ENCODE measurements at places on chromosomes 12 and 14.
A peak's percentile ranks its signal among the peaks of the same experiment; 100 is the strongest.

DNA sequence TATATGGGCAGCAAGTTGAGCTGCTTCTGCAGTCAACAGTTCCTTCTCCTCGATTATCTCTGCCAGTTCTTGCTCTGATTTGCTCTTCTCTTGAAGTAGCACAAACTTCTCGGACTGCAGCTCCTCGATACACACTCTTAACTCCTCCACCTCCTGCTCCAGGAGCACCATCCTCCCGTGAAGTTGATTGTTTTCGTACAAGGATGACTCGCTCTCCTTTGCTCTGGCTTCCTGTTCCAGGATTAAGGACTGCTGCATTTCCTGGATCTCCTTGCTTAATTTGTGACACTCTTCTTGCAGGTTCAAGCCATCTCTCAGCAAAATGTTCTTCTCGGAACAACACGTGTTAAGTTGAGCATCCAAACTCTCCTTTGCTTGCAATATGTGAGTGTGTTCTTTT is 56.2 kb upstream of the VPS33A start:
- no peak for DNase-seq

GRCh38 chr14:105384041-105384557 is 14.2 kb upstream of the TEX22 start:
- DNase-seq, result no peak

DNA sequence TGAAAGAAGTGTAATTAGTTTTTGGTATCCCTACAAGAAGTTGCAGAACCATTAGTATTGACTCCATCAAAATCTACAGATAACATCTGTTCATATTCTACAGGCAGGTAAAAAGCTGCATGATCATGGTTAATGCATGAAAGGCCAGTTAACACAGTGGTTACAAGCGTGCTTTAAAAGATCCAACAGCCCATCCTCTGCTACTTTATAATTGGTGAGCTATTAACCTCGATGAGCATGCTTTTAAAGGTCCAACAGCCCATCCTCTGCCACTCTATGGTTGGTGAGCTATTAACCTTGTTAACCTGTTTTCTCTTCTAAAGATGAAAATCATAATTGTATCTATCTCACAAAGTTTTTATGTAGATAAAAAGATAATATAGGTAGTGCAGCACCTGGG is 289.3 kb downstream of the DUSP6 start:
- DNase-seq, result no peak

GRCh38 chr12:27109334-27110028 is 27.1 kb upstream of the C12orf71 start:
- DNase-seq, result no peak

DNA sequence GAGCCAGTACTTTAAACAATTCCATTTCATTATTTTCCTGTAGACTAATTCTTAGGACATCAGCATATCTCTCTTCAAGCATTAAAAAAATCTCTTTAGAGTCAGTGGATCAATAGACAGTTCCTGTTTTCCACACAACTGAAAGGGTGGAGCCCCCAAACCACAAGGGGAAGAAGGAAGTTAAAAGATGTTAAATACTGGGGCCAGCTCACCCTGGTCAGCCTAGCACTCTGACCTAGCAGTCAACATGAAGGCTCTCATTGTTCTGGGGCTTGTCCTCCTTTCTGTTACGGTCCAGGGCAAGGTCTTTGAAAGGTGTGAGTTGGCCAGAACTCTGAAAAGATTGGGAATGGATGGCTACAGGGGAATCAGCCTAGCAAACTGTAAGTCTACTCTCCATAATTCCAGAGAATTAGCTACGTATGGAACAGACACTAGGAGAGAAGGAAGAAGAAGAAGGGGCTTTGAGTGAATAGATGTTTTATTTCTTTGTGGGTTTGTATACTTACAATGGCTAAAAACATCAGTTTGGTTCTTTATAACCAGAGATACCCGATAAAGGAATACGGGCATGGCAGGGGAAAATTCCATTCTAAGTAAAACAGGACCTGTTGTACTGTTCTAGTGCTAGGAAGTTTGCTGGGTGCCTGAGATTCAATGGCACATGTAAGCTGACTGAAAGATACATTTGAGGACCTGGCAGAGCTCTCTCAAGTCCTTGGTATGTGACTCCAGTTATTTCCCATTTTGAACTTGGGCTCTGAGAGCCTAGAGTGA is at the start of gene LYZ:
LYZ (plus strand) TSS at position 220 of the 777 bp plus-strand sequence; CDS start at position 248, 28 bp downstream.
- no peak for DNase-seq

- DNase-seq, result no peak
These were observed 294.4 kb downstream of the NELL2 start for GRCh38 chr12:44581642-44582242.

DNA sequence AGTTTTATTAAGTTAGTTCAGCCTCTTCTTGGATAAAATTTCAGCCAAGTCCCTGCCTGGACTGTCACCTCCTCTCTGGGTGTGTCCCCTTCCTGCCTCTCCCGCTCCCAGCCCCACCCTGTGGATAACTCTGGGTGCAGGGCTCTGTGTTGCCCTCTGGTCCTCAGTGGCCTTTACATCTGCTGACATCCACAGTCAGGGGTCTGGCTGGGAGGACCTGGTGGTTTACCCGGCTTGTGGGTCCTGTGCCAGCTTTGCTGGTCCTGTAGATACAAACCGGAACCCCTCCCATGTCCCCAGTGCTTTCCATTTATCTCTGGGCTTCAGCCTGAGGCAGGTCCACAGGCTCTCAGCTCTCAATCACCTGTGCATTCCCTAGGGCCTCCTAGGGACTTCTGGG is 28.9 kb upstream of the PLEKHG3 start:
- DNase-seq, result no peak

GRCh38 chr14:98931911-98932310 is 340.1 kb downstream of the BCL11B start:
- peak; percentile 50 for DNase-seq

GRCh38 chr14:66645716-66646115 is 137.8 kb downstream of the GPHN start:
- no peak for DNase-seq

DNA sequence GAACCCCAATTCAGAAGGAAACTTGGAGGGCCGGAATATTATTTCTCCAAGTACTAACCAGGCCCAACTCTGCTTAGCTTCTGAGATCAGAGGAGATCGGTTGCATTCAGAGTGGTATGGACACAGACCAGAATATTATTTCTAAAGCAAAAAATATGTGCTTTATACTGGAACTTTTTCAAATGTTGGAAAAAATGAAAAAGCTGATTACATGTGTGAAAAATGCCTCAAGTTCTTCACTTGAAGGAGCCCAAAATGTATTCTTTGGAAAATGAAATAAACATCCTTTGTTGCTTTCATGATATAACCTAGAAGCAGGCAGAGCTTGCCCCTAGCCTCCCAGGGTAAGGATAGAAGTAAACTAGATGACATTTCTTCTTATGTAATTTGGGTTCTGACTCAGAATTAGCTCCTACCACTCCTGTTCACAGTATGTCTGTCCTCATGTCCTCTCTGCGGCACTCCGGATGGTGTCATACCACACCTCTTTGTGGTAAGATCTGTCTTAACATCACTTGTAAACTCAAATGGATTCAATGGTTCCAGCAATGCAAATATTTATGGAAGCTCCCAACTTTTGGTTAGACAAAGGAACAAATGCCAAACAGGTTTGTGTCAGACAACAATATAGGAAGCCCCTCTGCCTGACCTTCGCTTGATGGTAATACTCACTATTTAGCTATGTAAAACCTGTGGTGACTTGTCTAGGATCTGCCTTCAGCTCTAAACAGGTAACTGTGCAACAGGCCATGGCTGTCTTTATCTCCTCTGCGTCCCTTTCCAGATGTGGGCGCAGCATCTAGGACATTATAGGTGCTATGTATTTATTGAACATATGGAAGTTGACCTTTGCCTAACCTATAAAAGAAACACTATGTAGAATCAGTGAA is 178.5 kb downstream of the SSPN start:
- no peak for DNase-seq

GRCh38 chr14:40292664-40293063 is 860.4 kb upstream of the FBXO33 start:
- DNase-seq, result no peak

GRCh38 chr12:91139286-91139685 is 28.0 kb upstream of the LUM start:
- DNase-seq, result no peak

- no peak for DNase-seq
These were observed 870.6 kb downstream of the NRXN3 start for GRCh38 chr14:79040790-79041189.

- DNase-seq, result no peak
These were observed 48.8 kb upstream of the FOXN3 start for GRCh38 chr14:89465876-89466275.

DNA sequence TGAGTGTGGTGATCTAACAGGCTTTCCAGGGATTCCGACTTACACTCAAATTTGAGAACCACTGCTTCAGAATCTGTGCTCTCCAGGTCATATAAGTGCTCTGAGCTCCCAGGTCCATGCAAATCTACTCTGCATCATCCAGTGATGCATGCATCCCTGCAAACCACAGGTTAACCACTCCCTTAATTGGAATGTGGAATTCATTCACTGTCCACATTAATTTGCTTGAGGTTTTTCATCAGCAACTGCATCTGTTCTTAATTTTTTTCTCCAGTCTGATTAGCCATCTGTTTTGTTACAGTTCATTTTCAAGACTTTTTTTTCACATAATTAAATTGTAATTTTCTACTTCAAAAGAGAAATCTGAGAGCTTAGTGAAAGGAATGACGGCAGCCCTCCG is 43.4 kb upstream of the RIN3 start:
- DNase-seq, result no peak

- DNase-seq, result no peak
These were observed 823 bp upstream of the RAB5B start for GRCh38 chr12:55972911-55973598.

DNA sequence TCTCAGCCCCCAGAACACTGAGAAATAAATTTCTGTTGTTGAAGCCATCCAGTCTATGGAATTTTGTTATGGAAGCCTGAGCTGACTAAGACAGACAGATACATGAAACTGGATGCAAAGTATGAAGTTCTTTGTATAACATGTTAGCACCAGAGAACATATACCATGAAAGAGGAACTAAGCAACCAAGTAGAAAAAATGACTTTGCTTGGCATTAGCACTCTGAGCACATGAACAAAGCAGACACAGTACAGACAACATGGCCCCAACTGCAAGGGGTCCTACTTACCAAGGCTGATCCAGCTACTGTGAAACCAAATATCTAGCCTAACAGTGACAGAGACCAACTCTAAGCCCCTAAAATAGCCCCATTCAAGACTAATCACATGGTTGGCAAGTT is 13.8 kb downstream of the EXOC5 start:
- DNase-seq, result no peak

GRCh38 chr12:88805286-88805685 is 225.0 kb upstream of the KITLG start:
- no peak for DNase-seq

Measured in stimulated activated naive CD4-positive, alpha-beta T cell treated with Interleukin-2 at 50 U/mL for 16 hours (primary cell).